ENCODE measurements at places on chromosomes 3 and 15. TPM values are rescaled to one million over a fixed set of nuclear protein-coding genes. Genes with fewer than 3 reads are reported as not detected.

DNA sequence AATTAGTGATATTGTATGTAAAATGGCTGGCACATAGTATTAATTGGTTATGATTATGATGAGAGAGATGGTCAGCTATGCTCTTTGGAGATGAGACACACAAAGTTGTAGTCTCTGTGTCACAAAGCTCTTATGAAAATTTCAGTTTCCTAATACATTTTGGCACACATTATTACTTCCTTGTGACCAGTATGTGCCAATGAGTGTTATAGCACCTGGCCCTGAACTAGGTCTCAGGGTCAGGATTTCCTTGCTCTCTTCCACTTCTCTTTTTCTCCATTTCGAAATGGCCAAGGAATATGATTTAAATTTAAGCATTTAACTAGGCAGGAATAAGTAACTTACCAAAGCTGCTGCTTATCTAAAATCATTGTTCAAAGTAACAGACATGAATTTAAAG lies 28.0 kb downstream of the TIPARP start:
- no peak for DNase-seq

- no peak for DNase-seq
Observed at GRCh38 chr3:136396916-136397315, 146.8 kb downstream of the PCCB start.

DNA sequence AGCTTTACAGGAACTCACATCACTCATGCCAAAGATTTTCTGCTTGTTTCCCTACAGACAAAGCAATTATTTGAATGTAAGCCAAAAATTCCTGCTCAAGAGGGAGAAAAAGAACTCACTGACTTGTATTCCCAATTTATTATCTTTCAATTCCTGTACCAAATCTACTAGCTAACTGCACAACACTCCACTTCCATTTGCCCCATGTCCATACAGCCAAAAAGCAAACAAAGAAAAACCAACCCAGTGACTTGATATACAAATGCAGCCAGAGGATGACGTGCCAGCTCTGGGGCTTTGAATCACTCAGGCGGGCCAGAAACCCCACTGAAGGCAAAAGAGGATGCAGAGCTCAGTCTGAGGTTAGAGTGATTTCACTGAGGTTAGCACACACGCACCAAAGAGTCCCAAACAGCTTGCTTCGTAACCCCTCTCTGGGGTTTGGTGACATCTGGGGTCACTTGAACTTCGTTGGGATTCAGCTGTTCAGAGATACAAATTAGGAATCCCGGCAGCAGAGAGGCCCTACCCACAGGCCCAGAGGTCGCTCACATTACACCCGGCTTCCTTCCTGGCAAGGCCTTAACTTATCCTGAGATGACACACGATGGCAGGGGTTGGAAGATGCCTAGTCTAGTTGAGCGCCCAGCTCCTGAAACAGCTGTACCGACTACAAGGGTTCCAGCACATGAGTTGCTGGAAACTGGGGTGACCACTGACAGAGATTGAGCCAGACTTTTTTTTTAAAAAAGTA lies 1.6 kb downstream of the RFTN1 start:
- DNase-seq = peak; percentile 47

- DNase-seq = no peak
Observed at GRCh38 chr3:178439504-178439903, 96.7 kb upstream of the KCNMB2 start.

The CCR2 gene
- total RNA-seq = 1.3 TPM

The PROK2 gene
- not detected for total RNA-seq

DNA sequence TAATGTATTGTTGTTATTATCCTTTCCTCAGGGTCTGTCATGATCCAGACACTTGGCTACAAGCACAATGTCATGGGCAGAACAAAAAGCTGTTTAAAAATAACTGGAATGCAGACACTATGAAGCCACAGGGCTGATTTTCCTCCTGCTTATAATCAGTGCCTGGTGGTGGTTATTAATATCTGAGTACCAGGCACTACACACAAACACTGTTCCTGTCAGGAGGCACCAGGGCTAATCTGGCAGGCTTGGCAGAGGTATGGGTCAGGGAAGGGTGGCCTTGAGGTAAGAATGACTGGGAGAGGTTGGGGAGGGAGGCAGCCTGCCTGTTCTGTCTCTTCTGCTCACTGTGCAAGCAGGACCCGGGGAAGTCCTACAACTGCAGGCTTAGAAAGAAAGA lies 67.2 kb downstream of the WDR76 start:
- DNase-seq = no peak

The STRA6 gene
- total RNA-seq = 50.9 TPM

DNA sequence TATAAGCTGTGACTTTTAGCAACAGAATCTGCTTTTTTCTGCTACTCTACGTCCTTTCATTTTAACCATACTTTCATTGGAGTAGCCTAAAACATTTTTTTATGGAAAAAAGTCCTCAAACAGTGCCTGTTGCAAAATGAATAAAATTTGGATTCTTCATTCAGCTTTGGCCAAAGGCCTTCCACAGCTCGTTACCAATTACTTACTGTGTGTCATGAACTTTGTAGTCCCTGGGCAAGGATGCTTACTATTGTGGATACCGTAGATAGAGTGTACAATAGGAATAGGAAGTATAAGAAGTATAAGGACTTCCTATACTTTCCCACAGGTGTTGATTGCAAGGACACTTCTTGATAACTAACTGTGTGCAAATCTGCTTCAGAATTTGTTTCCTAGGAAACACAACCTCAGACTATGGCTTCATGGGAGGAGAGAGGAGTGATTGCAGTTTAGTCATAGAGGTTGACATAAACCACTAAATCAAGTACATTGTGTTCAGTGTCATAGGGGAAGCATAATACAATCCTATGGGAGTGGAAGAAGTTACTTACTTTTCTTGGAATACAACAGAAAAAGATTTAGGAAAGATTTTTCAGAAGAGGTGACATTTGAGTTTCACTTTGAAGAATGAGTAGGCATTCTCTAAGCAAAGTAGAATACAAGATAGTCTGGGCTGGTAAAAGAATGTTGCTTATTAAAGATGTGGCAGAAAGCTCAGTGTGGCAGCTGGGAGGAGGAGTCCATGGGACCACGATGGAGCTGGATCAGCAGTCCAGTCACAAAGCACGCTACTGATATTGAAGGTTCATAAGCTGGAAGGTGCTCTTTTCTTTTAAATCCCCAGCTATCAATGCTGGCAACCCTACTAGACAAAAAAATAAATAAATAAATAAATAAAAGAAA lies 309.7 kb upstream of the TPRG1 start:
- DNase-seq = no peak

DNA sequence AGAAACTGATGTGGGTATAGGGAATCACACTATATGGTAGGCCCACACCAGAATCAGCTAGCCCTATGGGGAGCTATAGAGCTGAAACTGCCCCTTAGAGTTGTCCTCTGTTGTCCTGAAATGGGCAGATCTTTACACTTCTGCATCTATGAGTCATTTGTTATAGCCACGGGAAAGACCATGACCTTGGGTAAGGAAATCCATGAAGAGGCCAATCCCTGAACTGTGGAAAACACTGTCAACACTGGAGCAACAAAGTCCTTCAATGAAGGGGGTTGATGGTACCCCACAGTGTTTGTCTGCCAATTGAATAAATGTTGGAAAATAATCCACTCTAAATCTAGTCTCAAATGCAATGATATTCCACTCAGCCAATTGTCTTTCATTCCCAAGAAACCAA lies 5.2 kb upstream of the CD200R1 start:
- DNase-seq = no peak

GRCh38 chr3:44136421-44136820 lies 105.3 kb upstream of the TOPAZ1 start:
- DNase-seq = no peak

- no peak for DNase-seq
Observed at GRCh38 chr3:9203317-9203716, 46.1 kb downstream of the SRGAP3 start.

DNA sequence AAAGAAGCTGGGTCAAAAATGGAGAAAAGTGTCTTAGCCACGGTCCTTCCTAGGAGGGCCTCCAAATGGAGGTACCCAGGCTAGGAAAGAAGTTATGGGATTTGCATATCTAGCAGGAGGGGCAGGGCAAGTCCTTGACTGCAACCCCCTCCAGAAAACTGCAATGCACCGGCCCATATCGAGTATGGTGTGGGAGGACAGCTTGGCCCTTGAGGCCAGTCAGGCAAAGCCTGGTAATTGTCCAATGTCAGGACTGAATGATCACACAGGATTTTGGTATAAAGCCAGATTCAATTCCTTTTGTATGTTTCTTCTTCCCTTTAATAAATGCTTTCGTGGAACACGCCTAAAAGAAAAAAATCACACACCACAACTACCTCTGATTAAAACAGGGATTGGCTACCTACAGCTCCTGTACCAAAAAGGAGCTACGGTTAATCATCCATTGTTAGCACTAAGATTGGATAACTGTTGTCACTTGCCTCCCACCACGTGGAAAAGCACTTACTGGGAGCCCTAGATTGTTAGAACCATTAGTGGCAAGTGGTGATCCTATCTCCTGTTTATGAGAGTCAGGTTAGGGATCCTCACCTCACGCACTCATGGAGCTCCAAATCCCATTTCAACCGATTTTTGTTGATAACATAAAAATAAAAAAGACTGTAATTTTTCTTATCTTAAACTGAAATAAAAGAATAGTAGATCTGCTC lies 1.2 kb downstream of the ZNF770 start:
- DNase-seq = no peak

GRCh38 chr3:65400899-65401298 lies 637.8 kb downstream of the MAGI1 start:
- no peak for DNase-seq

DNA sequence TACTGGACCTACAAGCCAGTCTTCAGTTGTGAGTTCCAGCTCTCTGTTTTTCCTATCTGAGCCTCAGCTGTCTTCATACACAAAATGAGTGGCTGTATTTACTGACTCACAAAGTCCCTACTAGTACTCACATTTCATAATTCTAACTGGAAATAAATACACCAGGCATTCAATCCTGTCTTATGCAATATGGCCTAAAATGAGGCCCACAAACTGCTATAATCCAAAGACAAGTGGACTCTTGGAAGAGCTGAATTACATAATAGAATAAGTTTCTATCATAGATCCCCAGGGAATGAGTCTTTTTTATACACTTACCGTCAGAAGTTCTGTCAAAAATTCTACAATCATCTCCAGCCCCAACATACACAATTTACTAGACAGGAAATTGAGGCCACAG lies 211.9 kb downstream of the LRRN1 start:
- DNase-seq = no peak

Measured in ureter (tissue), 1 donor.